ENCODE measurements at places on chromosomes 5 and 9.

DNA sequence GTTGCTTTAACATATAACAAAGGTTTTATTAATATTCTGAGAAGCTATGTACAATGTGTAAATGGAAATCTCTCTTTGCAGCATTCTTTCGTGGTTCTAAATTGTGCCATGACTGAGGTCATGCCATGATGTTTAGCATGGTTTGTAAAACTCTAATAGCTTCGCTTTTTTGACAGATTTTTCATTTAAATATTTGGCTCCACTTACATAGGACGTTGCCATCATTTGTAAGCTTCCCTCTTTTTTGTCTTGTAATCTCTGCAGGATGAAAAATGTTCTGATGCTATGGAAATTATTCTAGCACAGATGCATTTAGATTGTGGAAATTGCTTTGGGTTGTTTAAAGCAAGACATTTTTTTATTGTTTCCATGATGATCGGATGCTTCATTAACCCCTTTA lies 1054.8 kb downstream of the MAT2B start:
- DNase-seq: no peak

DNA sequence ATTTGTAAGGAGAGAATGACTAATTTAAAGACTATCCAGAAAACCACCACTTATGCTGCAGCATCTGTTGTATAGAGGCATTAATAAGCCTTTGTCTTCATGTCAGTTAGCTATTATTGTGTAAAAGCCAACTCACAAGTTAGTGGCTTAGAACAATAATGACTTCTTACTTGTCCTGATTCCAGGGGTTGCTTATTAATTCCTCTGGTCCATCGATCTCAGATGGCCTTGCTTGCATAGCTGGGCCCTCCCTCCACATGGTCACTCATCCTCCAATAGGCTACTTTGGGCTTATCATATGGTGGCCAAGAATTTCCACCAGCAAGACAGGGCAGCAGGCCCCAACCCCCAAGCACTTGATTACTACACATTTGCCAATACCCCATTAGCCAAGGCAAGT lies 44.5 kb upstream of the STK32A start:
- DNase-seq: no peak

- no peak for DNase-seq
Measured at GRCh38 chr5:169148138-169148740, 152.7 kb downstream of the SLIT3 start.

DNA sequence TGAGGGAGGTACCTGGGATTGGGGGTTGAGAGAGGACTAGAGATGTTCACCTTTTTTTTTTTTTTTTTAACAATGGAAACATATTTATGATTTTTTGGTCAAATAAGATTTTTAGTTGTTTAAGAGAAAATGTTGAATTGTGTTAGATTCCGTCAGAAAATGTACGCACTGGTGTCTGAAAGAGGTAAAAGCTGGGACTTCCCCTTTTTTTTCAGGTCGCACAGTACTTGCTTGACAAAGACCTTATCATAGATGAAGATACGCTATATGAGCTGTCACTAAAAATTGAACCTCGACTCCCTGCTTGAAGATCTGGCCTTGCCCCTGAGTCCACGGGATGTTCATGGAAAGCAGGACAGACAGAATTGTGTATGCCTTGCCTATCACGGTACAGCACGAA lies 7.7 kb upstream of the CKMT2 start:
- no peak for DNase-seq

DNA sequence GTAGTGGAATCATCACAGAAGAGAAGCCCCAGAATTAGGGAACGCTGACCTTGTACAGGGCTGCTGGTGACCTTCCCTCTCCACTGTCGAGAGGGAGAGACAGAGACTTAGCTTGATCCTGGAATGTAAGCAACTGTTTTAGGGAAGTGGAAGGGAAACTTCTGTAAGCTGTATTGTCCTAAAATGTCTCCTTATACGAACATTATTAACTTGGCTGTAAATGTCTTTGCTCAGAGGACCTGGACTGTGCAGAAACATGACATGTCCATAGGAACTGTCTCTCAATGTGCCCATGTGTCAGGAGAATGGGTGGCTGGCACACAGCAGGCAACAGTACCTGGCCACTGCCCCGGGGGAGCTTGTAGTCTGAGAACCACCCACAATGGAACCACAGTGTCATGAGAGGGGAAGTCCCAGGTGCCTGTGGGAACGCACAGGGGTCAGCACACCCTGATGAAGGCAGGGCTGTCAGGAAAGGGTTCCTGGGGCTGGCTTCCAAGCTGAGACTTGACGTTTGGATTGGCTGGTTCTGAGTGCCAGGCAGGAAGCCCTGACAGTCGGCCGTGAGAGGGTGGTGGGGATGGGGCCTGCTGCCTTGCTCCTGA lies 34.0 kb downstream of the DAP start:
- no peak for DNase-seq

- DNase-seq: no peak
Measured at GRCh38 chr5:33321026-33321425, 119.7 kb upstream of the TARS1 start.

DNA sequence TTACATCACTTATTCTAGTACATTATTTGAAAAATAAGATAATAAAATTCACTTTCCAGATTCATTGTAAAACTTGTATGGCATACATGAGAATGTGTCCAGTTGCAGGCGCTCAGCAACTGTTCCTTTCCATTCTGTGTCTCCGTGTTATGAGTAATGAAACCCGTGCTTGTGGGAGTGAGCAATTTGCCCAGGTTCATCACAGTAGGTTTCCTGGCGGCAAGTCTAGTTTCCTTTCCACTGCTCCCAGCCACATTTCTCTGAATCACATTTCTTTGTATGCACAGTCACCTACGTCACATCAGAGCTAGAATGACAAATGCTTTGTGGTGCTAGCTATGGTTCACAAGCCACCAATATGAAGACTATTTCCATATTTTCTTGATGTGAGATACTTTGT lies 39.9 kb downstream of the MOCS2 start:
- DNase-seq: no peak

- DNase-seq: no peak
Measured at GRCh38 chr9:137417161-137418021, 5.6 kb downstream of the EXD3 start.

DNA sequence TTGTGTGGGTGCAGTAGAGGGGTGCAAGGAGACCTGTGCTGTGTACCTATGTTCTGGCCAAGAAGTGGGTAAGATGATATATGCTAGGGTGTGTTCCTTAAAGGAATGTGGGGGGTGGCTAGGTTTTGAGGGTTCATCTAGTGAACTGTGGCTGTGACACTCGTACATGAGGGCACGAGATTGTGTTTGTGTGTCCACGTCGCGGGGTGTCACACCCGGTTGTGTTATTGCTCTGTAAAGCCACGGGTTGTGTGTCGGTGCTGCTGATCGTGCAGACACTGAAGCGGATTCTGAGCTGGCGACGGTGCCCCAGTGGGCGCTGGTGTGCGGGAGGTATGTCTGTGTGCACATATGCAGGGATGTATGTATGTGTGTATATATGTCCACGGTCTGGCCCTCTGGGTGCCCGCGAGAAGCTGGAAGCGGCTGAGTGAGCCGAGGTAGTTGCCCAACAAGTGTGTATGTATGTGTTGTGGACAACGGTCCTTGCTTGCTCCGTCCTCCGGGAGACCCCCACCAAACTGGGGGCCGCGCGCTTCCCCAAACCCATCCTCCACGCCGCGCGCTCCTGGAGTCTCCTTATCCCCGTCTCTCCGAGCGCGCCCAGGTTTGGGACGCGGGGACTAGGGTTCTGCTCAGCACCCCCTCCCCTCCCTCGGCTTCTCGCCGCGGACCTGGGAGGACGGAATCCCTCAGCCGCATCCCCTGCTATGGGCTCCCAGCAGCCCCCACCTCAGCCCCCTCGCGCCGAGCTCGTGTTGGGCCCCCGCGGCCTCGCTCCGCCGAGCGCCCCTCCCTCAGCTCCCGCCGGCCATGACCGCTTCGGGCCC lies 639 bp downstream of the PCDH1 start:
- DNase-seq: no peak

- no peak for DNase-seq
Measured at GRCh38 chr5:143760131-143760505, 51.8 kb upstream of the HMHB1 start.

GRCh38 chr9:116506685-116507084 lies 180.4 kb upstream of the TRIM32 start:
- DNase-seq: no peak

- no peak for DNase-seq
Measured at GRCh38 chr5:124494540-124495116, 251.8 kb downstream of the ZNF608 start.

DNA sequence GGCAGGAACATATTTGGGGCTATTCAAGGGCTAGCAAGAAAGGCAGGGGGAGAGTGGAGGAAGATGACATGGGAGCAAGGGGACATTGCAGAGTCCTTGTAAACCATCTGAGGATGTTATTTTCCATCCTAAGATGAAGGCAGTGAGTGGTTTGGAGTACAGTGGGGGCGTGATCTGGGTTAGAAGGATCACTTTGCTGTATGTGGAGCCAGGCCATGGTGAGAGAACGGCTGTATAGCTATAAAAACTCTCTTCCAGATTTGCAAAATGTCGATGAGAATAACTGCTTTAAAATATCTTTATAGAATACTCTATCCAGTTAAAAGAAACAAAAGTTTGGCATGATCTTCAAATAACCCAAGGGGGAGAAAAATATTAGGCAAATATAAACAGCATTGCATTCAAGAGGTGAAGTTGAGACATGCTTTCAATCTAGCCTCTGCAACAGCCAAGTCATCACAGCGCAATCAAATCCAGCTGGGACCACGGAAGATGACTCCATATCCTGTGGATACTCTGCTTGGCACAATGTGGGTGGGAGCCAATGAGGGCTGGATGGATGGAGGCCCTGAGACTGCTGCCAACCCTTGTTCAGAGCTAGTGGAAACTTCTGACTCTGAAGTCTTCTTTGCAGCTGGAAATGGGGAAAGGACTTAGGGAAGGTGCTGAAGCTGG lies 111.5 kb upstream of the BASP1 start:
- no peak for DNase-seq

GRCh38 chr9:124684169-124684568 lies 86.9 kb downstream of the NR6A1 start:
- DNase-seq: no peak

GRCh38 chr5:157481265-157481664 lies 21.3 kb downstream of the NIPAL4 start:
- no peak for DNase-seq

- no peak for DNase-seq
Measured at GRCh38 chr9:129574911-129575585, 45.9 kb downstream of the C9orf50 start.

DNA sequence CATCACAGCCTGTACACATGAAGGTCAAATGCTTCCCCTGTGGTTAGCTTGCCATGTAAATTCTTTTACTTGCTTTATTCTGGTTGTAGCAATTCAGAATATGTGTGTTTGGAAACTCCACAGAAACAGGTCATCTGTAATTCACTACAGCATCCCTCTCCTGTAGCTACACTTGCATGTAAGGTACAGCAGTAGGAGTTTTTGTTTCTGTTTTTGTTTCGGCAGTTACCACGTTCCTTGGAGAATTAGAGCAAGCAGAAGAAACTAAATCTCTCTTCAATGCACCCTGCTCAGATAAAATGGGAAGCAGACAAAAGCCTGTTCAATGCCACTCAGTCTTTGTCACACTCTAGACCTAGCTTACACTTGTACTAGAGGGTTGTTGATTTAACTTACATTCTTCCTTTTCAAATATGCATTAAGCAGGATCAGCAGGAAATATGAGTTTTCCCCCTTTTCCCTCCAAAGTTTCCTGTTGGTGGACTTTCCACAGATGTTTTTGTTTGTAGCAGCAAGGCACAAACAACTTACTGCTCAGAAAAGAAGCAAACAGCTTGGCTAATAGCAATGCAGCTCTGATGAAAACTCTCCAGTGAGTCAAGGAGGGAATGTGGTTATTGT lies 80.9 kb downstream of the YIPF5 start:
- no peak for DNase-seq

DNA sequence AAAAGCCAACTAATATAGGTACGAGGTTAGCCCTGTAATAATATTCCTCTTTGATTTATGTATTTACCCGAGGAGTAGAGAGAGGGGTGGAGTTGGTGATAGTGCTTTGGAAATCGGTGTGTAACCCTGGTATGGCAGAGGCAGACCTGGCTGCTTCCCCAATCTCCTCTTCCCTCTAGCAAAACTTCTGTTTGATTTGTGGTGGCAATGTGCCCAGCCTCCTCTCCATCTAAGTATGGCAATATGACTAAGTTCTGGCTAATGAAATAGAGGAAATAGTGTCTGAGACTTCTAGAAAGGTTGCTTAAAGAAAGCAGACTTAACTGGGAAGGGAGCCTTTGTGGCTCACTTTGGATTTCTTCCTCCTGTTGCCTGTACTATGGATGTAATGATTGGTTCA lies 491.1 kb downstream of the ENC1 start:
- no peak for DNase-seq

DNA sequence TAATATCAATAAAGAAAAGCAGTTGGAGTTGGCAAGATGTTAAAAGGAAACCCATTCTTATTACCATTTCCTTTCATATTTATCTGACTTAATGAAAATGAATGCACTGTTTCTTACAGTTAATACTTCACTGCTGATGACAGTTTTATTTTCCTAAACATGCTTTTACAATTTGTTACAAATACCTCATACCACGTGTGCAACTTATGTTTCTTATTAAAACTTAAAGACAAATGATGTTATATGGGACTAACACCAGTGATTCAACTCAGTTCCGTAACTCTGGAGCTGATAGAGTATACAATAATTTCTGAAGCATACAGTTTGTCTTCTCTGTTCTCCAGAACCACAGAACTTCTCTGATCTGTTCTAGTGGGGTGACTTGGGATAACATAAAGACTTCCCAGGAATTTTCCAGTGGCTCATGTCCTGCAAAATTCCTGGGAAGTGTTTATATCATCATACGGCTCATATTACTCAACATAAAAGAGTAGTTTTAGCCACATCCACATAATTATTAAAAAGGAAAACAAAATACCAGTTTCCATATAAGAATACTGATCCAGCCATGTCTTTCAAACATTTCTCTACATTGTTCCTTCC lies 1259.0 kb upstream of the C9orf72 start:
- DNase-seq: no peak

- no peak for DNase-seq
Measured at GRCh38 chr5:158020555-158021418, 161.8 kb upstream of the CLINT1 start.

DNA sequence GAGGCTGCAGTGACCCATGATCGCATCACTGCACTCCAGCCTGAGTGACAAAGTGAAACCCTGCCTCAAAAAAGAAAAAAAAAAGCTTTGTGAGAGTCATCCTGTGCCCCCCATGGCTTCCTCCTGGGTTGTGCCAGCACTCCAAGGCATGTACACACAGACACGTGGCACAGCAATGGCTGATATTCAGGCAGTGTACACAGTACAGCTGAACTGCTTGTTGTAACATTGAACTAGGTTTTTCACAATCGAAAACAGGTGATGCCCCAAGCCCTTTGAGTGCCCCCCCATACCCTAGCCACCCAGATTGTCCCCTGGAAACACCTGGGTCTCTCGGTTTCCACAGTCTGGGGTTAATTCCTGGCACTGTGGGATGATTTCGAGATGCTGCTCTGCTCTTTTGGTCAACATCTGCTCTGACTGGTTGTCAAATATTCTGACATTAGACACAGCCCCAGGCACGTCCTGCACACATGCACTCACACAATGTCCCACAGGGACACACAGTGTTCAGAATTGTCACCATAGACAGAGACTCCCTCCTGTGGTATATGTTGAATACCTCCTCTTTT lies 9.2 kb downstream of the SPINK4 start:
- no peak for DNase-seq
